Stimulated activated naive CD4-positive, alpha-beta T cell (primary cell): ENCODE measurements at places on chromosomes 6 and 20.

- DNase-seq = no peak
Observed at GRCh38 chr20:48558906-48559305, 268.9 kb downstream of the PREX1 start.

GRCh38 chr6:84657486-84657885 lies 106.9 kb downstream of the TBX18 start:
- no peak for DNase-seq

GRCh38 chr6:22237526-22237925 lies 59.3 kb downstream of the PRL start:
- DNase-seq = no peak

GRCh38 chr6:36075656-36076055 lies 48.0 kb downstream of the MAPK14 start:
- DNase-seq = no peak

DNA sequence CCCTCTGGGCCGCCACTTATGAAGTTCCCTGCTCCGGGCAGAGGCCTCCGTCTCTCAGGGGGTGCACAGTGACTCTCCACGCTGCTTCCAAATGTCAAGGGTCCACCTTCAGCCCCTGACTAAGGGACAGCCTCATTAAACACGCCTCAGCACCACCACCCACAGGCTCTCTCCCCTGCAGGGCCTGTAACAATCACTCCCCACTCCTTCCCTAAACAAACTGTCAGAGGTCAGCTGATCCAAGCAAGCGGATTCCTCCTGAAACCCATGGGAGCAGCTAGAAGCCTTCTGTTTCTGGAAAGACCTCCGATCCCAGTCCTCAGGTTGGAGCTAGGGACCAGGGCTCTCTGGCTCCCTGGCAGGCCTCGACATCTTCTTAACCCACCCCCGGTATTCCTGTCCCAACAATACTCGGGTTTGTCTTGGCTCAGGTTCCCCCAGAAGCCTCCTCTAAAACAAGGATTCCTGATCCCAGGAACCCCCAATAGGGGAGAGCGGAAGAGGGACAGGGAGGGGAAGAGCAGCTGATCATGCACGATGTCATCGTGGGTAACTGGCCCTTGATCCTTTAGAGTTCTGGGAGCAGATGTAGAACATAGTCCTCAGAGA lies 181.0 kb downstream of the ZNF217 start:
- no peak for DNase-seq

DNA sequence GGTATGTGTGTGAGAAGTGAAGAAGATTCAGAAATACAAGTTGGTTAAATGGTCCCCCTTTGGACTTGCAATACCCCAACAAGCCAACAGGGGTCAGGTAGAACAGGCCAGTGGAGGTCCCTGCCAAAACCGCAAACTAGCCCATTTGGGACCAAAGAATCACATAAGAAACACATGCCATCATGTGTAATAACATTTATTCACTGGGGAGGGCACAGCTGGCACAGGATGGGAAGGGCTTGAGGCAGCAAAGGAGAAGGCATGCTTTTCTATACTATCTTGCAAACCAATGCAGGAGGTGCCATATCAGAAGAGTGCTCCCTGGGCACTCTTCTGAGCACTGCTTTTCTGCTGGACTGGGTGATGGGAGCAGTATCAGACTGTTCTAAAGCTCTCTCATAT lies 116.1 kb upstream of the TRAF3IP2 start:
- no peak for DNase-seq

- DNase-seq = no peak
Observed at GRCh38 chr6:30263734-30264133, 50.5 kb upstream of the TRIM26 start.

GRCh38 chr20:14821251-14821650 lies 483.8 kb upstream of the FLRT3 start:
- no peak for DNase-seq

GRCh38 chr20:63452821-63453523 lies 19.5 kb downstream of the KCNQ2 start:
- DNase-seq = no peak

DNA sequence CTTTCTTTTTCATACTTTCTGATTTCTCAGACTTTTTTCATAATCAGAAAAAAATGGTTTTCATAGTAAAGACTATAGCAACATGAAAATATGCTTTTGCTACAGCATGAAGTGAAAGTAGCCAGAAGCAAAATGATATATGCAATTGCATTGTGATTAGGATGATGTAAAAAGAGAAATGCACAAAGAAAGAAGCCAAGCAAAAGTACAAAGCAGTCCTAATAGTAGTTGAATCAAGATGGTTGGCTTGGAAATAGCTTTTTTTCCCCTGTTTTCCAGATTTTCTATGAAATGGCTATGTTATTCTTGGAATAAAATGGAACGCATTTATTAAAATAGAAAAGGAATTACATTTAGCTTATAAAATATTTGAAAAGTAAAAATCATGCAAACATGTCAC lies 77.3 kb downstream of the SEL1L2 start:
- no peak for DNase-seq

DNA sequence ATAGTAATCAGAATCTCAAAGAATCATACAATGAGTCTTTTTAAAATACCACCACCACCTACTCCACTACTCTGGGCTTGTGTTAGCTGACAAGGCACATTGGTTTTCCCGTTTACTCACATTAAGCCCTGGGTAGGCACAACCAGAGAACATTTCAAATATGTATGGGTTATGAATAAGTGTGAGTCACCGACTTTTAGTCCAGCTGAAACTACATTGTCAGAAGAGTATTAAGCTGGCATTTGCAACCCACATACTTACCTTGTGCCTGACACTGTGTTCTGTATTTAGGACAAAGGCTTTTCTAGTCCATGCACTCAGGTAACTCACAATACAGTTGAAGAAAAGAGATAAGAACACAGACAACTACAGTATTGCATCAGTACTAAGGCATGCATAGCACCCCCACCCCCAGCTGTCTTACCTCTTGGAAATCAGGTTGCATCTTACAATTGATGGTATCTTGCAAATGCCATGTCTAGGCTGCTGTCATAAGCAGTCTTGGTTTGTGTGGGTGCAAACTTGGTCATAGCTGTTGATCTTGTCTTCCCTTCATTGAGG lies 40.3 kb upstream of the AHI1 start:
- DNase-seq = no peak

DNA sequence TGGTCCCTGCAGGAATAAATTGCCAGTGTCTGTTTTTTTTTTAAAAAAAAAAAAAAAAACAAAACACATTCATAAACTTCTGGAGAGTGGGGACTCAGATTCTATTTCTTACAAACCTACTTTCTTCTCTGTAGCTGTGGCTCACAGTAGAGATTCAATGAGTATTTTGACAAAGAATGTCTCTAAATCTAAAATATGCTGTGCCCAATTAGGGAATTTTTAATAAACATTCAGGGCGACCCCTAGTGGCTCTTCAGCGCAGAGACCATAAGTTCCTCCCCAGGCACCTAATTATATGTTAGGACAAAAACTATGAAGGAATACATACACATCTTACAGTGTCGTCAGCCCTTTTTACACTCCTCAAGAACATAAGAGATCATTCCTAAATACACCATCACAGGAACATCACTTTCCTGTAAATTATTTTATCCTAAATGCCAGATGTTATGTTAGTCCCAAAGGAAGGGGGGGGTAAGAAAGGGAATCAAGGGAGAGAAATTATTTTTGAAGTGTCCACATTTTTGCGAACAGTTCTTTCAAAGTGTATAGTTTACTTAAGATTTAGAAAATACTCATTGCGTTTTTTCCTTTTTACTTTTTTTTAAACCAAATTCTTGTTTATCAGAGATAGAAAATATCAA lies 21.8 kb upstream of the NAA20 start:
- DNase-seq = no peak

- DNase-seq = no peak
Observed at GRCh38 chr6:70575899-70576495, 9.3 kb downstream of the SDHAF4 start.

GRCh38 chr6:159604443-159604956 lies 88.5 kb downstream of the SOD2 start:
- no peak for DNase-seq

- DNase-seq = no peak
Observed at GRCh38 chr6:38215651-38216311, 396.3 kb downstream of the ZFAND3 start.

DNA sequence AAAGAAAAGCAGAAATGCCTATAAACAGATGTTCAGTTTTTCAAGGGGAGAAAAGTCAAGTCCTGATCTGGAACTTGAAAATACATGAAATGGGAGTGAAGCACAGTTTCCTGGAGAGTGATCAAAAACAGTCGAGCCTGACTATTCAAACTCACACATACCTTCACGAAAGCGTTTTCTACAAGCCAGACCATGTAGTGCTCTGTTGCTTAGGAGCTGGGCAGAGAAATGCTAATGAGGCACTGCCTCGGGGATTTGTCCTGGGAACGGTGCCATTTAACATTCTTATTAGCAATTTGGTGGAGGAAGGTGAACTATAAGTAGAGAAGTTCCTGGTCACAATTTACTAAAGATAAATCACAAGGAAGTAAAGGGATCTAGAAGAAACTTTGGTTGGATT lies 5.9 kb downstream of the NHSL1 start:
- no peak for DNase-seq
